Muscle of leg (tissue), 16 donors: ENCODE measurements at places on chromosomes 5 and 9. TPM values are rescaled to one million over a fixed set of nuclear protein-coding genes. Genes with fewer than 3 reads are reported as not detected.

The SLC6A18 gene
- polyA plus RNA-seq, result not detected

The PTAR1 gene
- polyA plus RNA-seq, result 26.8 TPM

The DMGDH gene
- 2.1 TPM for polyA plus RNA-seq

The FGF18 gene
- 20.9 TPM for polyA plus RNA-seq

The C9orf153 gene
- 0.10 TPM for polyA plus RNA-seq

The THBS4 gene
- polyA plus RNA-seq, result 629 TPM

The RALGPS1 gene
- 8.2 TPM for polyA plus RNA-seq

The ABL1 gene
- polyA plus RNA-seq, result 69.0 TPM

The PCYOX1L gene
- polyA plus RNA-seq, result 7.6 TPM

The ORM2 gene
- polyA plus RNA-seq, result not detected

The UCK1 gene
- polyA plus RNA-seq, result 22.1 TPM

The MZB1 gene
- 0.26 TPM for polyA plus RNA-seq
